Right ventricle myocardium superior (tissue), 1 donor: ENCODE measurements at places on chromosomes 1 and 21. TPM values are rescaled to one million over a fixed set of nuclear protein-coding genes. Genes with fewer than 3 reads are reported as not detected.

GRCh38 chr1:240174734-240175133 lies 83.1 kb downstream of the FMN2 start:
- no peak for DNase-seq

DNA sequence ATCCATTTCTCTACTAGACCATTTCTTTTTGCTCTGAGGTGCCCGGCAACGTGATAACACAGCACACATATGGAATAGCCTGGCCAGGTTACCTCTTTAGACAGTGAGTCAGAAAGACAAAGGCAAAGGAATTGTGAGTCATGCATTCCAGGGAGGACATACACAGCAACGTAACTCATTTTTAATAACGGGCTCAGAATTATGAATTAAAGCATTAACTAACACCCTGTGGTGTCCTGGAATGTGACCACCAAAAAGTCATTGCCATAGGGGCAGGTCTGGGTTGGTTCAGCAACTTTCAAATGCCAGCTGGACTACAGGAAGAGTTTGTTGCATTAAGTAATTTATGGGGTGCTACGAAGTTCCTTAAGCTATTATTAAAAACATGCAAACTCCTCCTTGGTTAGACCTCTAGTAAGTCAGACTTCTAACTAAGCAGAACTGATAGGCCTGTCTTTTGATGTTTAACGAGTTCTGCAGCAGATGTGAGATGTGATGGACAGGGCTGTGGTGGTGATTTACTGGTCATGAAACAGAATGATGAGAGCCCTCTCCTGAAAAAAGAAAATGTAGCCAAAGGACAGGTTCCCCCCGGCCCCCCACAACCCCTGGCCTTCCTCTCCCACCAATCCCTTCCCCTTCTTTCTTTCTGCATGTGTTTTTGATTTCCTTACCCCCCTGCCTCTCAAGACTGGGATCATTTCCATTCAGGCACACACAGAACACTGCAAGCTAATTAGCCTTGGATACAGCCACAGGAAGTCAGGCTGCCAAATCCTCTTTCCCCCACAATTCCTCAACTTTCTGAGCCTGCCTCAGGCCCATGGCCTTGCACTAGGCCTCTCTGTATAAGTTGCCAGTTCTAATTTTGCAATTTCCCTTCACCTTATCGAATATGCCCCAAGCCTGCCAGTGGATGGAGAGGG lies 88.9 kb upstream of the HAO2 start:
- no peak for DNase-seq

- no peak for DNase-seq
These were observed 3.4 kb upstream of the CADM3 start for GRCh38 chr1:159168043-159168442.

GRCh38 chr21:16279731-16280581 lies 550.2 kb downstream of the USP25 start:
- peak; percentile 55 for DNase-seq

SLC1A7 gene
- total RNA-seq, result 0.08 TPM

TRIM63 gene
- total RNA-seq, result 229 TPM

TMEM240 gene
- total RNA-seq, result 7.5 TPM
